ENCODE measurements at places on chromosomes 11 and 22.

- DNase-seq, result peak; percentile 83
Observed at GRCh38 chr22:21642584-21643448, 714 bp downstream of the SDF2L1 start.

DNA sequence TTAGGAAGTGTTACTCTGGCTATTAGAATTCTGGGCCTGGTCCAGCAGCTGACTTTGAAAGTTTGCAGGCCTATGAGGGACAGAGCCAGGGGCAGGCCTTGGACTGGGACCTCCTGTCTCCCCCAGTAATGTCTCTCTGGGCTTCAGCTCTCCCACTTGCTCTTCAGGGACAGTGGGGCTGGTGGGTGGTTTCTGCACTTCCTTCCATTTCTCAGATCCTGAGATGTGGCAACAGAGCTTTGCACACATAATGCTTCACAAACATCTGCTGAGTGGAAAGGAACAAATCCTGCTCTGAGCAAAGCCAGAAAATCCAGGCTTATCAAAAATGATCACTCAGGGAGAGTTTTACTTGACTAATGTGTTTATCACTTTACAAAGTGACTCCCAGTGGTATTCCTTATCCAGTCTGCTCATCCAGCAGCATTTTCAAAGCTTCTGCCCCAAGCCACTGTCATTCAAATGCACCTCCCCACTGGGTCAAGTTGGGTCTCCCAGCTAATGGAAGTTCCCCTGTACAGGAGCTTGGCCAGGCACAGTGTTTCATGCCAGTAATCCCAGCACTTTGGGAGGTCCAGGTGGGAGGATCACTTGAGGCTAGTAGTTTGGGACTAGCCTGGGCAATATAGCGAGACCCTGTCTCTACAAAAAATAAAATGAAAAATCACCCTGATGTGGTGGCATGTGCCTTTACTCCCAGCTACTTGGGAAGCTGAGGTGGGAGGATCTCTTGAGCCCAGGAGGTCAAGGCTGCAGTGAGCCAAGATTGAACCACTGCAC, 13.5 kb upstream of the OSBP2 start:
- no peak for DNase-seq

DNA sequence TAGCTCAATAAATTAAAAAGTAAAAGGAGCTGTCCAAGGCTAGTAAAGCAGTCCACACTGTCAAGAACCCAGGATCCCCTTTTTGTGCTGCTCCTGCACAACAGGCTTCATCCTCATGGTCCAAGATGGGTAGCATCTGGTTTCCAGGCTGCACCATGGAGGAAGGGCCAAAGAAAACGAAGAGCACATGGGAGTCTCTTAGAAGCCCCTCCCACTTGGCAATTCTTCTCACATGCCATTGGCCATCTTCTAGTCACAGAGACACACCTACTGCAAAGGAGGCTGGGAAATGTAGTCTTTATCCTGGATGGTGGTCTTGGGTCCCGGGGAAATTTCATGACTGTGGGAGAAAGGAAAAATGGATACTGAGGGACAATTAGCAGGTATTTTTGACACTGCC, 37.8 kb downstream of the PRR5L start:
- DNase-seq, result no peak

GRCh38 chr22:19353363-19354131, 62.0 kb upstream of the CLTCL1 start:
- no peak for DNase-seq

DNA sequence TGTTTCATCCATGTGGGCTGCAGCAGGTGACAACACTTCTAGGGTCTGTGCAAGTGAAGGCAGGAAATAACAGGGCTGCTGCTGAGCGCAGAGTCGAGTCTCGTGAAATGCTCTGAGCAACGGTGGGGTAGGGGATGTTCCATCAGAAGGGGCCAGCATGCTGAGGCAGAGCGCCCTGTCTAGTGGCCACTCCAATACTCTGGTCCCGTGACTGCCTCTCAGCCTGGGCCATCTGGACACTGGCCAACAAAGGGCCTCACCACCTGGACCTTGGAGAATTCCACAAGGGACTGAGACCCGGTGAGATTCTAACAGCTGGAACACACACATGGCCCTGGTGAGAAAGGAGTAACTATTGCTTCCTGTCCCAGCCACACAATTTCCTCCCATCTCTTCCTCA, 375.7 kb downstream of the SHANK2 start:
- no peak for DNase-seq

GRCh38 chr11:113505541-113506375, 30.6 kb upstream of the DRD2 start:
- DNase-seq, result peak; percentile 44

DNA sequence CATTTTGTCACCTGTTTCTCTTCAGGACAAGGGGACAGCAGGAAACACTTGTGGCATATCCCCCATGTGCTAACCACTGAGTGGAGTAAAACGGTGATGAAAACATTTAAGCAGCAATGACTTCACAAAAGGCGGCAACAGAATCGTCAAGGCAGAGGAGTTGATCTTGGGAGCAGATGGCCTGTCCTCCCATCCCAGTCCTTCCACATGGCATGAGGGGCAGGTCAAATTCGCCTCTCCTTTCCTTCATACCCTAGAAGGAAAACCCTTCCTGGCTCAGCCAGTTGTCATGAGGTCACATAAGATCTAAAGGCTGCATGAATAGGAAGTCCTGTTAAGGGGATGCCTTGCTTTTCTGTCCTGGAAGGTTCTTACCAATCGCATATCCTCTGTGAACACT, 169.1 kb downstream of the MAML2 start:
- DNase-seq, result no peak

DNA sequence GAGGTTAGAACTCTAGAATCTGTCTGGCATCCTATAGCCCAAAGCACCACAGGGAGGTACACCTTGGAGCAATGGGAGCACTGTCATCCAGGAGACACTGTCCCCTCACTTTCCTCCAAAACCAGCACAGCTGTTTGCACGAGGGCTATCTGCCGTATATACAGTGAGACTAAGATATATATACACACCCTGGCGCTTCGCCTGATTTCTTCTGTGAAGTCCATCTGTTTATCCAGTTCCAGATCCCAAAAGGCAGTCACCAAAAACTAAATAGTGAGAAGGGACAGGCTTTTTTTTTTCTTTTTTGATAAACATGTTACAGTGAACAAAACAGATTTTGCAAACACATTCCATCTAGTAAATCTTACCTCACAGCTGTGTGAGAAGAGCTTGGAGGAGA, 68.5 kb downstream of the ARFGAP2 start:
- DNase-seq, result no peak

DNA sequence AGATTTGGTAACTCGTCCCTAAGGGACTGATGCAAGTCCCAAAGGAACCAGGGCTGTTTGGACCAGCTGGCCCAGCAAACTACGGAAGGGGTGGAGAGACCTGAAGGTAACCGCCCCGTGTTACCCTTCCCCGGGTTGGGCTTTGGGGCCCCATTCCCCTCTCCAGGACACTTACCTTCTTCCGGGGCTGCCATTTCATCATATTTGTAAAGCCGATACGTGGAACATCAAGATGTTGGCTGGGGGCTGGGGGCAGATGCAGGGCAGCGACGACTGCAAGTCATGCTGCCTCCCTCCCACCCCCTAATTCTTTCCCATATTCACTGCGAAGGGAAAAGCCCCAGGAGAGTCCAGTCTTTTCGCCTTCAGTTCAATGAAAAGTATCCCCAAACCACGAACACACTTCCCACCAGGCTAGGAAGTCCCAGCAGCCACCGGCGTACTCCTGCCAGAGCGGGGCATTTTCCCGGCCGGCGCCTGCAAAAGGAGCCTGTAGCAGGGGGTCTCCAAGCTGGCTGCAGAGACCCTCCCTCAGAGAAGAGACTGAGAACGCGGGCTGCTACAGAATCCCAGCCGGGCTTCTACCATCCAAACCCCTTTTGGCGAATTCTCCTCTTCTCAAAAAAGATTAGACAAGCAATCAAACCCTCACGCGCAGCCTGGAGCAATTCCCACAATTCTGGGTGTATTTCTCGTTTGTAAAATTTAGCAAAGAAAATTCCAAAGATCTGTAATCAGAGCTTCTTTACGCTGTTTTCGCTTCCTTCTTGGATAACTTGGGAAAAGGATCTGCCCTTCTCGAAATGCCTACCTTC, 236.7 kb downstream of the TTC28 start:
- DNase-seq, result peak; percentile 56

DNA sequence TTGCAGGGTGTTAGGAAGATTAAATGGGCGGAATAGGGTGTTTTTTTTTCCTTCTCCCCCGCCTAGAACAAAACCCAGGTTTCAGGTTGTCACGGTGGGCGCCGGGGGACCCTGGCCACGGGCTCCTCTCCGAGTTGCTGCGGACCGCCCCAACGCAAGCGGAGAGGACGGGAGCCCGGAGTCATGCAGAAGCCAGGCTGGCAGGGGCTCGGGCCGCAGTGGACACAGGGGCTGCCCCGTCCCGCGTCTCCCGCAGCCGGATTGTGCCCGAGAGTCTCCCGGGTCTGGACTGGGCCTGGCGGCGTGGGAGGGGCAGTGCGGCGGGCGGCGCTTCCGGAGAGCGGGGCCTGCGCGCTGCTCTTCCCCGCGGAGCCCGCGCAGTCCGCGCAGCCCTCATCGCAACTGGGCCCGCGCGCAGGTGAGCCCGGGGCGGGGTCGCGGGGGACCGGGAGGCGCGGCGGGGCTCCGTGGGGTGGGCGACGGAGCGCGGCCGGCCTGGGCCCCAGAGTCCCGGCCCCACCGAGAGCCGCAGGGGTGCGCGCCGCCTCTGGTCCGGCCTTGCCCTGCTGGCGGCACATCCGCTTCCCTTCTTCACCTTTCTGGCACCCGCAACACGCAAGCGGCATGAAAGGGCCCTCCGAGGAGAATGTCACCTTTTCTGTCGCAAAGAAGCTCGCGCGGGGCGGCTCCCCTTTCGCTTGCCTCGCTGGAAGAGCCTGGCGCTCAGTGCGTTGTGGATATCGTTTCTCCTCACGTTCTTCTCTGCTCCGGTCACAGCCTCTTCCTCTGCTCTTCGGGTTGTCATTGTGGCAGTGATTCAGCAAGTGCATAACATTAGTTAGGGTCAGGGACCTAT, at the start of gene TIRAP:
Gene TIRAP (plus strand): TSS at position 358 of the 856 bp plus-strand sequence. CDS start 7,802 bp downstream, outside the sequence.
- DNase-seq, result peak; percentile 72

- no peak for DNase-seq
Observed at GRCh38 chr22:42685941-42686653, 34.6 kb downstream of the A4GALT start.
